ENCODE measurements at places on chromosomes 11 and 22.

- DNase-seq: no peak
Observed at GRCh38 chr11:95074792-95075563, 8.3 kb downstream of the SRSF8 start.

- no peak for DNase-seq
Observed at GRCh38 chr22:22110548-22111266, 128.1 kb upstream of the TOP3B start.

GRCh38 chr11:123525097-123525496 is 95.0 kb downstream of the GRAMD1B start:
- no peak for DNase-seq

DNA sequence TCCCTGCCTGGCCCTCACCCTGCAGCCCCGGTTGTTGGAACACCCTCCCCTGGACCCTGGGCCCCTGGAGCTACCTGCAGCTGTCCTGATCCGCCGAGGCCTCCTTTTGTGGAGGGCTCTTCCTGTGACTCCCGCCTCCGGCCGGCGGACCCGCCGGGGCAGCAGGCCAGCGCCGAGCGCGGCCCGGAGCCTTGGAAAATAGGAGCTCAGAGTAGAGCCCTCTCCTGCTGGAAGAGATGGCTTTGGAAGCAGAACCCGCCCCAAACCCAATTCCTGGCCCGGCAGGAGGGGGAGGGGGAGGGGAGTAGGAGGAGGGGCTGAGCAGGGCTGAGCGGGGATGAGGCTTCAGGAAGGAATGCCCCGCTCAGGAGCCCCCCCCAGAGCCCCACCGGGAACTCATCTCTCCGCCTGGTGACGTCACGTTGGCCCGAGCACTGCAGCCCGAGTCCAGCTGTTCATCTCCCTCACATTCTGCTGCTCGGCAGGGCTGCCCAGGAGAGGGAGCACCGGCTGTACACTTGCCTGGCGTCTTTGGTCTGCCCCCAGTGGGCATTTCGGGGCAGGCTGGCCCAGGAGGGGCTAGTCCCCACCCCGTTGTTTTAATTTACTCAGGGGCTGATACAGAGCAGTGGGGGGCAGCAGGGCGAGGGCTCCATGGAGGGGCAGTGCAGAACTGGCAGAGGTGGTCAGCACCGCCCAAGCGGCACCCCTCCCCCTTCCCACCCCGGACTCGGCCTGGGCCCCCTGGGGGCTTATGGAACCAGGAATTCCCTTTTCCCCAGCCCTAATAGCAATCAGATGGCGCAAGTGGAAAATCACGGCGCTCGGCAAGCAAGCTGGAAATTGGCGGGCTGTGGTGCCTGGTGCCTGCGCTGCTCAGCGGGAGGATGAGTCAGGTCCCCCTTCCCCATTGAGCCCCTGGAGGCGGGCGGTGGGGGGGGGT is at the start of gene MRGPRF:
Gene MRGPRF (minus strand): TSS at position 238 of the 943 bp plus-strand sequence. CDS start 3,345 bp downstream, outside the sequence.
- DNase-seq: no peak

- no peak for DNase-seq
Observed at GRCh38 chr11:45528435-45528834, 137.0 kb downstream of the CHST1 start.

GRCh38 chr22:42763965-42764480 is 43.4 kb upstream of the A4GALT start:
- no peak for DNase-seq

DNA sequence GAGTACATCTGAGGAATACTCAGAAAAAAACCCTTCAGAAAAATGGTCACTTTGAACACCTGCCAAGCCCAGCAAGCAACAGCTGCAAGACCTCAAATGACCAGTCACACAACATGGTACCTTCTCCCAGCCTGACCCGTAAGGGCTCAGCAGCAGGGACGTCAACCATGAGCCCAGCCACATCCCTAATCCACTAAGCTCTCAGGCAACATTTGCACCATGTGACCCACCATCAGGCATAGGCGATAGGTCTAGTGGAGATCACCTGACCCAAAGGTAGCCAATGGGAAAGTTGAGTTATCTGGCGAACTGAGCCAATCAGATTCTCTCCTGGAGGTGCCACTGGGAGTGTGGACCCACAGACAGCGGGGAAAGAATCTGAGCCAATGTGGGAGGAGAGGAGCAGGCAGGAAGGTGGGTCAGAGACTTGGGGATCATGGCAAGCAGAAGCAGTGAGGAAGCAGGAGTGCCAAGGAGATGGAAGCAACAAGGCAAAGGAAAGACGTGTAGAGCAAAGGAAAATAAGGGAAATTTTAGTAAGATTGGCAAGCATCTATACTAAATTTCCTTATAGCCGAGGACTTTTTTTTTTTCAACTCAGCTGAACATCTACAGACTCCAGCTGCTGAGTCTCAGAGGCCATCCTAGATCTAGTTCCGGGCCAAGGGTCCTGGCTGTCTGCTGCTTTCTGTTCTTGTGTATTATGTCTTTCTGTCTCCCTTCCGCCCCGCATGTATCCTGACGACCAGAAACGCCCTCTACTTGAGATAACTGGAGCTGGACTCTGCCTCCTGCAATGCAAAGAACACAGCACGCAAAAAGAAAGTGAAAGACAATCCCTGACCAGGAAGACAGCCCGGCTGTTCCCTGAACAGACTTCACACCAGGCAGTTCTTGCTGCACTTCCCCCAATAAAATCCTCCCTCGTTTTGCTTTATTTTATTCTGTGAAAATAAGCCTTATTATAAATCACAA is 11.0 kb upstream of the PLAAT2 start:
- DNase-seq: no peak

DNA sequence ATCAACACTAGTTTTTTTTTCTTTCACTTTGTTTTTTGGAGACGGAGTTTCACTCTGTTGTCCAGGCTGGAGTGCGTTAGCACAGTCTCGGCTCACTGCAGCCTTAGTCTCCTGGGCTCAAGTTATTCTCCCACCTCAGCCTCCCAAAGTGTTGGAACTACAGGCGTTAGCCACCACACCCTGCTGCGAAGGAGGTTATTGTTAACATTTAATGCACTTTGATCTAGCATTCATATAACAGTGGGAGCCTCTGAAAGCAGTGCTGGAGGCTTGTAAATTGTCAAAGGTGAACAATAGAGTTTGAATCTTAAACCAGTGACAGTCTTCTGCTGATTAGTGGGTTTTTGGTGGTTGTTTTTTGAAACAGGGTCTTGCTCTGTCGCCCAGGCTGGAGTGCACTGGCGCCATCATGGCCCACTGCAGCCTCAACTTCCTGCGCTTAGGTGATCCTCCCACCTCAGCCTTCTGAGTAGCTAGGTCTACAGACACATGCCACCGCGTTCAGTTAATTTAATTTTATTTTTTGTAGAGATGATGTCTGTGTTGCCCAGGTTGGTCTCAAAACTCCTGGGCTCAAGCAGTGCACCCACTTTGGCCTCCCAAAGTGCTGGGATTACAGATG is 96.9 kb upstream of the HORMAD2 start:
- no peak for DNase-seq

- DNase-seq: no peak
Observed at GRCh38 chr22:23279781-23280180, 99.5 kb downstream of the BCR start.

DNA sequence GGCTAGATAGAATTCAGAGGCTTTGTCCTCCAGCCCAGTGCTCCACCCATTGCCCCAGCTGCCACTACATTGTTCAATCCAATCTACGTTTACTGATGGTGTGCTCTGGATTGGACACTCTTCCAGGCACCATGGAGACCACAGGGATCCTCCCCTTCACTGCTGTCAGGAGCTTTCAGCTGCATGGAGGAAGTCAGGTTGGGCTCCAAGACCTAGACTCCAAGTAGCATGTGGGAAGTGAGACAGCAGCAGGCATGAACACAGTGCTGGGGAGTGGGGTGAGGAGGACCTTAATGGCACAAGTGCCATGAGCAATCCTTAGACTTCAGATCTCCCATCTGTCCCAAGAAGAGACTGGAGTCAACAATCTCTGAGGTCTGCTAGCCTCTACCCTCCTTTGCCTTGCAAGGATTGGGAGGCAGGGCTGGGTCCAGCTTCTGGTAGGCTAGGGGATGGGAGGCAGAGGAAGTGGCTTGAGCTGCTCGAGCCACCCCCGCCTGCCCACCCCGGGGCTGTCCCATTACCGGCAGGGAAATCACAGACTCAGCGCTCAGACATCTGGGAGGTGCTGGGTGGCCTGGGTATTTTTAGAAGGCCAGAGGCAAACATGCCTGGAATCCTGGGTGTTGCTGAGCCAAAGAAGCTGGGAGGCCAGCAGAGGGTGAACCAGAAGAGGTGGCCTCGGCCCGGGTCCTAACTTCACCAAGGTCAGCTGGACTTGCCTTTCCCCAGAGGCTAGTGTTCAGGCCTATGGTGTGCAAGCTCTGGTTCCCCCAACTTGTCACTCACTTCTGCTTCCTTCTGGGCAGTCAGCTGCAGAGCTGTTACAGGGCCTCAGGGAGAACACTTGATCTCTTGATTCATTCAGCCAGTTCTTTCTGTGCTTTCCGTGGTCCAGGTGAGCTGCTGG is 15.2 kb upstream of the FCHSD2 start:
- no peak for DNase-seq

- DNase-seq: no peak
Observed at GRCh38 chr11:84289381-84289906, 1003.3 kb upstream of the CCDC90B start.

DNA sequence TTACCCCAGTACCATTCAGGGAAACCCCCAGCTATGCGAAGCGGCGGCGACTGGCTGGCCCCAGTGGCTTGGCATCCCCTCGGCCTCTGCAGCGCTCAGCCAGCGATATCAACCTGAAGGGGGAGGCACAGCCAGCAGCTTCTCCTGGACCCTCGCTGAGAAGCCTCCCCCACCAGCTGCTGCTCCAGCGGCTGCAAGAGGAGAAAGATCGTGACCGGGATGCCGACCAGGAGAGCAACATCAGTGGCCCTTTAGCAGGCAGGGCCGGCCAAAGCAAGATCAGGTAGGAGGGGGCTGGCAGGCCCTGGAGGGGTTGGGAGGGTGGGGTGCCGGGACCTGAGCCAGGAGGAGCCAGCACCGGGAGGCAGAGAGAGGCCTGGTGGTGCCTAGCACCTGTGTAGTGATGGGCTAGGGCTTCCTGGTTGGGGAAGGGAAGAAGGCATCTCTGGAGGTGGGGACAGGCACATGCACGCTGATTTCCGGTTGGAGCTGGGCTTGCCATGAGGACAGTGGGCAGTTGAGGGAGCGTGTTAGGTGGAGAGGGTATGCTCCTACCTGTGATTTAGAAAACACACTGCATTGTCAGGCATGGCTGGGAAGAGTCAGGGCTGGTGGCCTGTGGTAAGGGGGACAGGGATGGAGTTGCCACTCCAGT is 22.3 kb downstream of the SHANK3 start:
- no peak for DNase-seq

DNA sequence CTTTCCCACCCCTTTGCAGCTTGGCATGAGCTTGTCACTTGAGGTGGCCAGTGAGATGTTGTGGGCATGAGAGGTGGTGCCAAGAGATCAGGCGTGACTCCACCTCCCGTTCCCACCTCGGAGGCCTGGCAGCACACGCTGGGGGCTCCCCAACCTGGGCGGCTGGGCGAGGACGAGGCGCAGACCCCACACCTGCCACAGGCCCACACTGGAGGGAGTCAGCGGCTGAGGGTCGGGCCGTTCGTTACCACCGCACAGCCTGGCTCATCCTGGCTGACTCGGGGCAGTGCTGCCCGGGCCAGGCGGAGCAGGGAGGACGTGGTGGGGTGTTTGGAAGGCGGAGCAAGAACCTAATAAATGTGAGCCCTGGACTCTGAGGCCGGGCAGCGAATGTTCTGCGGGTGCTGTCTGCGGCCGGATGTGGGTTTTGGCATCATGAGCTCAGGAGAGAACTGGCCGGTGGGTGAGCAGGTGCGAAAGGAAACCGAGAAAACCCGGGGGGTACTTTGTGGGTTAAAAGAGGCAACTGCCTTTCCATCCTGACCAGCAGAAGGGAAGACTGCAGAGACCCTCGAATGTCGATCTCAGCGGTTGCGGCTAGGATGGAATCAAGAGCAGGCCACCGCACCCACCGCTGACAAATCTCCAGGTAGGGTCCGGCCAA is 10.2 kb upstream of the IFITM3 start:
- no peak for DNase-seq

DNA sequence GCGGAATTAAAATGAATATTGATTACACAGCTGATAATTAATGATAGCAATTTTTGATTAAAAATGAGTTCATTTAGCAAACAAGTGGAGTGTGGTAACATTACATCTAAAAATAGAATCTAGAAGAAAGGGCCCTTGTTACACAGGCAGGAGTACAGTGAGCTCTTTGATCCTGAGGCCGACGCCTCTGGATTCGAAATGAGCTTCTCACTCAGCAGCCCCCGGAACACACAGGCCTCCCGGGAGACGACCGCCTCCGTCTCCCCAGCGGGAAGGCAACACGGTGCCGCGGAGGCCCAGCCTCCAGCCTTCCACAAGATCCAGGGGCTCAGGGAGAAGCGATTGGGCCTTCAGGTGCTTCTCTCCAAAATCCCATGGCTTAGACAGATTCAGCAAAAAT is 379.1 kb downstream of the BRD1 start:
- DNase-seq: no peak

- no peak for DNase-seq
Observed at GRCh38 chr11:43738600-43739409, 58.3 kb downstream of the HSD17B12 start.

DNA sequence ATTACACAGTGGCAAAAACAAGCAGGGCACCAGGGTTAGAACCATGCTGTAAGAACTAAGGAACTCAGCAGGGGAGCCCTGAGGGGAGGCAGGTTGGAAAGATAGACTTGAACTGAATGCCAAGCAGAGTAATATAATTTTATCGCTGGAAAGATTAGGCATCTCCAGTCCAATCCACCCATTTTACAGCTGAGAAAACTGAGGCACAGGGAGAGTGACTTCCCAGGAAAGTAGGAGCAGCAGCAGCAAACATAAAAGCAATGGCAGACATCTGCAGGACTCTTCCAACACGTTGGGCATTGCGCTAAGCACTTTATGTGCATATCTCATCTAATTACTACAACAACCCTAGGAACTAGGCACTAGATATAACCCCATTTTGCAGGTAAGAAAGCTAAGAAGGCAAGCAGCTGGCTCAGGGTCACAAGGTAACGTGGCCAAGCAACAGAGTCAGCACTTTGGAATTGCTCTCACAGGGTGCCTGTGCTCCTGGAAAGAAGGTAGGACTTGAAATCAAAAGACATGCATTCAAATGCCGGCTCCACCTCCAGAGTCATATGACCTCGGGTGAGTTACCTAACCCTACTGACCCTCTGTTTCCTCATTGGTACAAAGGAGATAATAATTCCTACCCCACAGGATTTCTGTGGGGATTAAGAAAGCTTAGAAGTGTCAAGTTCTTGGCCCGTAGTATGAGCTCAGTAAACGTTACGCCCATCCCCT is 215.3 kb downstream of the BARX2 start:
- DNase-seq: no peak

GRCh38 chr22:46587061-46587460 is 33.1 kb upstream of the GRAMD4 start:
- no peak for DNase-seq

DNA sequence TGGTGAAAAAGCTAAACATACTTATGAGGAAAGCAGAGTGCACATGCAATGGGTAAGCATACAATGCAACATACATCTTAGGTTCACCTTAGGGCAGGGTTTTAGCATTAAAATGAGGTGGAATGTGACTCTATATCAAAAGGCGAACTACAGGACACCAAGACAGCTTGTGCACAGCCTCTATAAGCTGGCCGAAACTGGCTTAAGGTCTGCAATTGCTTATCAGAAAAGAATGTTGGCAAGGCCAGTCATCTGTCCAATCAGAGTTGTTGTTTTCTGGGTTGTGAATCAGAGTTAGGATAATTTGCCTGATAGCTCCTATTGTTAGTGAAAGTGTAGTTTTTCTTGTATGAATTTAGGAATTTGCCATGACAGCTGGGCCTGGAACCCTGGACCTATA is 76.5 kb downstream of the LRRC4C start:
- DNase-seq: no peak
